CD4-positive, alpha-beta T cell treated with Interleukin-17A for 4 hours (primary cell): ENCODE measurements at places on chromosomes 3 and 15.

- DNase-seq: no peak
Observed at GRCh38 chr15:88644741-88645140, 5.9 kb downstream of the ISG20 start.

- no peak for DNase-seq
Observed at GRCh38 chr15:45386420-45386819, 8.1 kb upstream of the GATM start.

GRCh38 chr3:113985541-113985940 lies 37.7 kb downstream of the ZDHHC23 start:
- DNase-seq: no peak

DNA sequence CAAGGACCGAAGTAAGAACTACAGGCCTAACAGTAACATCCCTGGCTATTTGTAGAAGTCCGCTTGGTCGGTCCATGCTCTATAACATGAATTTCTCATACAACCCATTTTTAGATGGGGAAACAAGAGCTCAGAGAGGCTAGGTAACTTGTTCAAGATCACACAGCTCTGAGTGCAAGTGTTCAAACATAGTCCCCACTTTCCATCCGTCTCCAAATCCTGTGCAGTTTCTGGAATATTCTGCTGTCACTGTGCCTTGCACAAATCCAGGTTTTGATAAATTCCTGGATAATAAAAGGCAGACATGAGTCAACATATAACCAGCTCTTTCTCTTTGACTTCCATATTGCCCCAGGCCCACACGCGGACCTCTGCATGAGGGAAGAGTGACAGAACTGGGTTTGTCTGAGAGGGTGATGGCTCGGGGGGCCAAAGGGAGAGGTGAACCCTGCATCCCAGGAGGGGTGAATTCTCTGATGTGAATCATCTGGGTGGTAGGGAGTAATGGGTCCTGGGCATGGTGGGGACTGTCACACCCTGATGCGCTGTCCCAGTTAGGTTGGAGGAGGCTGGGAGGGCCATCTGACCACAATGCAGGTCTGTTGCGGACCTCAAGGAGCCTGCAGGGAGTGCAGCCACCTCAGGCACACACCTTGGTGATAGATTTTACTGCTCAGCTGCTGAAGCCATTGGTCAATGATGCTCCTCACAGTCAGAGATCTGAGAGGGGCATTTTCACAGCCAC lies 162.2 kb downstream of the SMAD6 start:
- no peak for DNase-seq

GRCh38 chr15:52789601-52790168 lies 451 bp downstream of the ONECUT1 start:
- DNase-seq: no peak

DNA sequence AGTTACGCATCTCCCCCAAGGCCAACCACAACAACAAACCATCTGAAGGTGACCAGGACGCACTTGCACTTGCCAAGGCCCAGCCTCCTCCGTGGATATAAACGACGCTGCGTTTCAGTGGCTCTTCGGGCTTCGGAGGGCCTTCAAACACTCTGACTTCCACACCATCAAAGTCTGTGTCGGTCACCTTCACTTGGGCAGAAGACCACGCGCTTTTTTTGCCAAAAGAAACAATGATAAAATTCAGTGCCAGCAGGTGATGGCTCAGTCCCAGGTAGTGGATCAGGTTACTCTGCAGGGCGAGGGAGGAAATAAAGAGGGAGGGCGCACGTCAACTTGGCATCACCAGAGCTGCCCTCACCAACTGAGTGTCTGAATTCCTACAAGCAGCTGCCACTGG lies 63.0 kb downstream of the NCEH1 start:
- no peak for DNase-seq

- DNase-seq: no peak
Observed at GRCh38 chr3:184651904-184652303, 60.0 kb downstream of the MAGEF1 start.
